ENCODE measurements at places on chromosomes 7 and 10.

- no peak for DNase-seq
Observed at GRCh38 chr7:4159154-4159501, 523.0 kb upstream of the FOXK1 start.

DNA sequence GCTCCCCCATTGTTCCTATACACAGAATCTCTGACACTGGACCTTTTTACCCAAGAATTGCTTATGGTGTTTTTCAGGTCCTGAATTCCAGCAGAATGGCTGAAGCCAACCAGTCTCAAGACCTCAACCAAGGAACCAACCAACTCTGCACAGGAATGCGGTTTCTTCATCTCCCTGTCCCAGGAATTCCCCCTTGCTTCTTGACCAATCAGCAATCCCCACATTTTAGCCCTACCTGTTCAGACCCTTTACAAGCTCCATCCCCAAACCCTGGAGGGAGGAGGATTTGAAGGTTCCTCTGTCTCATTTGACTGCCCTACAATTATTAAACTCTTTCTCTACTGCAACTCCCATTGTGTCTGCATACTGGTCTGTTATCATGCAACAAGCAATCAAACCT lies 35.5 kb downstream of the HIBADH start:
- DNase-seq = no peak

DNA sequence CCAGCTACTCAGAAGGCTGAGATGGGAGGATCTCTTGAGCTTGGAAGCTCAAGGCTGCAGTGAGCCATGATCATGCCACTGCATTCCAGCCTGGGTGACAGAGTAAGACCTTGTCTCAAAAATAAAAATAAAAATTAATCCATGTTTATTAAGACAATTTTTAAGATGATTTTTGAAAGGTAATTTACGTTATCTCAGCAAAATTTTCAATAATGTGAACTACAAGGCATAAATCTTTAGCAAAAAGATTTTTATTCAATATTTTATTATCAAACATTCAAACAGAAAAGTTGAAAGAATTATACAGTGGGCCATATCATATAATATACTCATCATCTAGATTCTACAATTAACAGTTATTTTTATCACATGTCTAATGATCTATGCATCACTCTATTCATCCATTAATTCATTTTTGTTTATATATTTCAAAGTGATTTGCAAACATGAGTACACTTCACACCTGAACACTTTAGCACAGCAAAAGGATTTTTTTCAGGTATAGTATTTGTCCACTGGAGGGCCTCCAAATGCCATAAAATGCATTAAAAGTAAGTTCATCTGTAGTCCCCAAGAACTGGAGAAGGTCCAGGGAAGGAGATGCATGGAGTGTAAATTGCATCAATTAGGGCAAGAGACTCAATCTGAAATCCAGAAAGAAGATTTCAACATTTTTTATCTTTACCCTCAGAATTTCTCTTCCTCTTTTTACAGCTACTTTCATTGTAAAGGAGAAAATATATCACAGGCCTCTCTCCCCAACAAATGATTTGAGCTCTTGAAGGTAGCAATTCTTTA lies 38.6 kb upstream of the RSBN1L start:
- DNase-seq = peak; percentile 19

GRCh38 chr7:155709453-155709852 lies 65.0 kb downstream of the RBM33 start:
- DNase-seq = no peak

- no peak for DNase-seq
Observed at GRCh38 chr10:124029559-124029958, 63.8 kb downstream of the CHST15 start.

DNA sequence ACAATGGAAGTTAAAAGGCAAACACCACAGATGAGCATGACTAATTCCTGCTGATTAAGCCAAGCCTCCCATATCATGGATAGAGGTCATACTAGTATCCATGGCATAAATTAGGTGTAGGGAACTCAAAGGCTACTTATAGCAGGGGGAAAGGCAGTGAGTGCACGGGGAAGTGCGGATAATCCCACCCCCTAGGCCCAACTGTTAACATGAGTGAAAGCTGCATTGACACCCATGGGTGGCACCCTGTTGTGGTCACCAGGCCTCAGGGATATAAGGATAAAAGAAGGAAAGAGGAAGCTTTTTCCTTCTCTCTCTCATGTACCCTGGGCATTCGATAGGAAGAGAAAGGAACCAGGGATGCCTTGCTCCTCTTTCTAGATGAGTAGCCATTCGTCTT lies 161.9 kb downstream of the DGKB start:
- DNase-seq = no peak

- DNase-seq = no peak
Observed at GRCh38 chr7:155791214-155791737, 21.0 kb downstream of the SHH start.

- DNase-seq = no peak
Observed at GRCh38 chr10:74977072-74977471, 134.4 kb upstream of the SAMD8 start.

DNA sequence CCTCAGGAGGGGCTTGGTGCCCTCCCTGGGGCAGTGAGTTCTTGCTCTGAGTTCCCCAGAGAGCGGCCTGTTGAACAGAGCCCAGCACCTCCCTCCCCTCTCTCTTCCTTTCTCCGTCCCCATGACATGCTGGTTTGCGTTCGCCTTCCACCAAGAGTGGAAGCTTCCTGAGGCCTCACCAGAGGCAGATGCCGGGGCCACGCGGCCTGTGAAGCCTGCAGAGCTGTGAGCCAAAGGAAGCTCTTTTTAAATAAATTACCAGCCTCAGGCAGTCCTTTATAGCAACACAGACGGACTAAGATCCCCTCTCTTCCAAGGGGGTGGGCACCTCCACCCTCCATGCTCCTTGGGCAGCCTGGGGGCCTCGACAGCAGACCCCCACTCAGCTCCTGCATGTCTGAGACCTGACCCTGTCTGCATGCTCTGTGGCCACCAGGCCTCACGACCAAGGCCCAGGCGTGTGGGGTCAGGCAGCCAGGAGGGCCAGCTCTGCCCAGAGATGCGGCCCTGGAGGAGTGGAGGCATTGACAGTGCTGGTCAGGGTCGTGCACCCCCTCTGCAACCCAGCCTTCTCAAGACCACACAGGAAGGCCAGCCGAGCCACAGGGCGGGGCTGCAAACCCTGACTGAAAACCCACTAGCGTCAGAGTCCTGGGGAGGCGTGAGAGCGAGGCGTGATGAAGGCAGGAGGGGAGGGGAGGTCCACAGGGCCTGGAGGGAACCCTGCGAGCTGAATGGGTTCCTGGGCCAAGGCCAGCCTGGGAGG lies 54.6 kb upstream of the ADGRA1 start:
- DNase-seq = no peak

- DNase-seq = peak; percentile 51
Observed at GRCh38 chr10:21534604-21535493, 817 bp downstream of the MLLT10 start.

DNA sequence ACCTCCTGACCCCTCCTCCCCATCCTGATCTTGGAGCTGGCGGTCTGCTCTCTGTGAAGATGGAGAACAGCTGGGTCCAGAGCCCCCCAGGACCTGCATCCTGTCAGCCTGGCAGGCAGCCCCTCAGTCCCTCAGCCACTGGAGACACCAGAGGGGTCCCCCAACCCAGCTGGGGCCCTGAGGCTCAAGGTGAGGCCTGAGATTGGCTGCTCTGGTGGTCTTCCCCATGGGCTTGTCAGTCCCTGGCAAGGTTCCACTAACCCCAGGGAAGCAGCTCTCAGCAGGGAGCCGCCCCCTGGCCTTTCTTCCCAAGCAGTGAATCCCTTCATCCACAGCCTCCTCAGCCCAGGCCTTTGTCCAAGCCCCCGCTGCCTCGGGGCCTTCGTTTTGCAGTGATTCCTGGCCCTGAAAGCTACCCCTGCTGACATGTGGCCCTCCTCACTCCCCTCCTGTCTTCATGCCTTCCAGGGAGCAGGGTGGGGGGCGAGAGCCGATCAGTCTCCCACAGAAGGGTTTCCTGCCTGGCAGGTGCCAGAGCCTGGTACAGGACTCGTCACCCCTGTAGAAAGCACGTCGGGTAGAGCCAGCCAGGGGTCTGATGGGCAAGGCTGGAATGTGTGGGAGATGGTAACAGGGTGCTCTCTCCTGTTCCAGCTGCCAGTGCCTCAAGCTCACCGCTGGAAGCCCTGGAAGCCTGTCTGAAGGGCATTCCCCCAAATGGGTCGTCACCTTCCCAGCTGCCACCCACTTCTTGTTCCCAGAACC lies 48.5 kb downstream of the ZNF467 start:
- DNase-seq = no peak

- no peak for DNase-seq
Observed at GRCh38 chr10:62426086-62426485, 51.9 kb downstream of the ZNF365 start.

DNA sequence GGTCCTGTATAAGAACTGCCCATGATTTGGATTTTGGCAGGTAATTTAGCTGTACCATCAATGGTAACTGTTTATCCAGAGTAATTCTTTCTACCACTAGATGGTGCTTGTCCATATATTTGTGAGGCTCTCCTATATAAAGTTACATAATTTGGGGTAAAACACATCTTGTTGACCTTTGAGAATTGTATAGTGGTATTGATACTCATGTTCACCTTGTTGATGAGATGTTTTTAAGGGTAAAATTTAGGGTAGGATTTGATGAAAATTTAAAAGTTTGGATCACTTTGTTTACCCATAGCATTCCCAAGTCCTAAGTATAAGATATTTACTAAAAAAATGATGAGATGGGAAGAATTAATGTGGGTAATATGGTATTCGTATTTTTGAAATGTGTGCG lies 31.6 kb downstream of the ST7 start:
- peak; percentile 54 for DNase-seq

GRCh38 chr10:132417257-132417910 lies 20.4 kb downstream of the PWWP2B start:
- DNase-seq = no peak

DNA sequence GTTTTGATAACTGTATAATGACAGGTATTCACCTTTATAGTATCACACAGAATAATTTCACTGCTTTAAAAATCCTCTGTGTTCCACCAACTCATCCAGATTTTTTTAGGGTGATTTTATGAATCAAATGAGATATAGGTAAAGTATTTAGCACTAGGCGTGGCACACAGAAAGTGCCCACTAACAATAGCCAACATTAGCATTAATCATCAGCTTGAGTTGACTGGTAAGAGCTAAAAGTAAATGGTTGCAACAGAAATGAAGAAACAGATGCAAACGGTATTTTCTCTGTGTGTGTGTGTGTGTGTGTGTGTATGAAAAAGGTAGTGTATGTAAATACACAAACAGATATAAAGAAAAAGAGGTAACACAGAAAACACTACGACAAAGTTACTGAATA lies 378.8 kb upstream of the ETV1 start:
- no peak for DNase-seq

DNA sequence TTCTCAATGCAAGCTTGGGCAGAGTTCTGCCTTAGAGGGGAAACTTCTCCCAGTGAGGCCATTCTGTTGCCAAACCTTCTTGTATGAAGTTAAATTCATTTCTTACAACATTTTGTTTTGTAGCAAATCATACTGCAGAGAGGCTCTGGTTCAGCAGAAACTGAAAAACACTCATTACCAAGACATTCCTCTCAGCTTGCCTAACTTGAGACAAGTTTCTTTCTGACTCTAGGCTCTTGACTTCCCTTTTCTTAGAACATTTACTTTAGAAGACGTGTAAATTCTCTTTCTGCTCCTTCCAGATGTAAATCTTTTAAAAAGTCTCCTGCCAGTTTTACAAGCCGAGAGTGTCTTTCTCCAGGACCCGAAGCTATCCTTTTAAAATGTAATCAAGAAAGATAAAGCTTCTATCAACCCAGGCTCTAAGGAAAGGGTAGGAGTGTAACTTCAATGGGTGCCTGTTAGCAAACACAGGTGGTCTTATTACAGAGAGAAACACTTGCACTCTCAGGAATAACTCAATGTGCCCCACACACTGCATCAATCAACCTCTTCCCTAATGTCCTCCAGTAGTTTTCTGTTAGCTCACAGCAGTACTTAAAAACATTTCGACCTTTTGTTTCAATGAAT lies 80.5 kb upstream of the TAS2R16 start:
- no peak for DNase-seq

- DNase-seq = no peak
Observed at GRCh38 chr7:37751096-37751495, 67.5 kb downstream of the GPR141 start.

GRCh38 chr10:104146882-104147281 lies 24.9 kb downstream of the SFR1 start:
- peak; percentile 38 for DNase-seq

GRCh38 chr10:50033481-50033880 lies 34.3 kb upstream of the WASHC2A start:
- DNase-seq = no peak

- DNase-seq = no peak
Observed at GRCh38 chr10:101120884-101121653, 10.0 kb upstream of the TLX1 start.

DNA sequence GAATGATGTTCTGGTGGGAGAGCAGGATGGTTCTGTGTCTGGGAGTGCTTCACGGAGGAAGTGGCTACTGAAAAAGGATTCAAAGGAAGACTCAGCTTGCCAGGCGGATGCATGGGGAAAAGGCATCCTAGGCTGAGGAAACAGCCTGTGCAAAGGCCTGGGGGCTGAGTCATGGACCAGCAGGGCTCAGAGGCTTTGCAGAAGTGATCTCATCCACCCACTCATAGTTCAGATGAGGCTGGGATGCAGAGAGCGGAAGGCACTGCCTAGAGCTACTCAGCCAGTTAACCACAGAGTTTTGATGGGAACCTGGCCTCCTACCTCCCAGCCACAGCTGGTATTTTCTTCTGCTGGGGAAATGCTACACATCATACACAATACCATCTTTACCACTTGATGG lies 15.8 kb upstream of the ADAMTS14 start:
- DNase-seq = no peak

DNA sequence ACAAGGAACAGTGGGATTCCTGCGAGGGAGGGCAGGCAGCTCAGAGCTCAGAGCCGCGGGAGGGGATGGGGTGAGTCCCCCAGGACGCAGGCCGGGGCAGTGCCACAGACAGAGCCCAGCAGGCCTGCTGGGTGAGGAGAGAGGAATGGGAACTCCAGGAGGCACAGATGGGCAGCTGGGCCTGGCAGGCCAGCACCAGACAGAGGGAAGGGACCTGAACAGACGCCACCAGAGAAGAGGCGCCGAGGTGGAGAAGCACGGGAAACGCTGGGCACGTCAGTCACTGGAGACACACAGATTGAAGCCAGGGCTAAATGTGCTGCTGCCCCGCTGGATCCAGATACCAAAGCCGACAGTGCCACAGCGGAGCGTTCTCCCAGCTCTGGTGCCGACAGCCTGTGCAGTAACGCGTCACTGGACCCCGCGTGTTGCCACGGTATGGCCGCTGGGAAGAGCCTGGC lies 225.8 kb downstream of the MAD1L1 start:
- DNase-seq = no peak
